ENCODE measurements at places on chromosomes 7 and 10. TPM values are rescaled to one million over a fixed set of nuclear protein-coding genes. Genes with fewer than 3 reads are reported as not detected.
A peak's percentile ranks its signal among the peaks of the same experiment; 100 is the strongest.

GRCh38 chr10:80485946-80486764, 32.0 kb downstream of the TSPAN14 start:
- peaks cover 21% of the 10 kb centered on the region for H3K36me3 ChIP-seq
- DNase-seq: peak; percentile 65

GRCh38 chr10:130543794-130544193, 407.6 kb downstream of the GLRX3 start:
- no peaks in the 10 kb centered on the region for H3K4me1 ChIP-seq
- no peak for DNase-seq
- no peak overlapping the region for H3K4me3 ChIP-seq
- H3K36me3 ChIP-seq: no peaks in the 10 kb centered on the region

GRCh38 chr10:47421057-47421952, 37.2 kb upstream of the ZNF488 start:
- no peaks in the 10 kb centered on the region for H3K4me1 ChIP-seq
- no peaks in the 10 kb centered on the region for H3K36me3 ChIP-seq
- H3K27ac ChIP-seq: no peak overlapping the region
- H3K27me3 ChIP-seq: no peaks in the 10 kb centered on the region
- H3K4me3 ChIP-seq: no peak overlapping the region

Gene UFSP1
- total RNA-seq: 3.1 TPM

GRCh38 chr10:47415520-47416304, 31.6 kb upstream of the ZNF488 start:
- no peaks in the 10 kb centered on the region for H3K27me3 ChIP-seq
- H3K27ac ChIP-seq: no peak overlapping the region
- no peak overlapping the region for H3K4me3 ChIP-seq

Gene LIPN
- total RNA-seq: 1.0 TPM
